ENCODE measurements at places on chromosomes 6 and 20. TPM values are rescaled to one million over a fixed set of nuclear protein-coding genes. Genes with fewer than 3 reads are reported as not detected.

Gene GHRH
- total RNA-seq = not detected

- DNase-seq = no peak
Measured at GRCh38 chr6:130796313-130796905, 30.8 kb upstream of the SMLR1 start.

GRCh38 chr20:38127920-38128528 is 37.0 kb downstream of the TGM2 start:
- DNase-seq = peak; percentile 27

DNA sequence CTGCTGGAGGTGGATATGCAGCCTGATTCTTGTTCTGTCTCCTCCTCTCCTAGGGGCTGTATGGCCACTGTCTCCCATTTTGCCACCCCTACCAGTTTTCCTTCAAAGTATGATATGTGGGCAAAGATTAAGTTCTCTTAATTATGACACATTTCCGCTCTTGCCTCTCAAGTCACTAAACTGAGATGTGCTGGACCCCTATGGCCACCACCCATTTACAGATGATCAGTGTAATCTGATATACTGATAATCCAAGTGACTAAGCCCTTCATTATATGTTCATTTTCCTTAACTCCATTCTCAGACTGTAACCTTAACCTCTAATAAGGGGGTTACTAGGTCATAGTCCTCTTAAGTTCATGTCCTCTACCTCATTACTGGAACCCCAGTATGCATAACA is 711 bp upstream of the C20orf141 start:
- no peak for DNase-seq

- no peak for DNase-seq
Measured at GRCh38 chr6:156971153-156971885, 194.1 kb downstream of the ARID1B start.

DNA sequence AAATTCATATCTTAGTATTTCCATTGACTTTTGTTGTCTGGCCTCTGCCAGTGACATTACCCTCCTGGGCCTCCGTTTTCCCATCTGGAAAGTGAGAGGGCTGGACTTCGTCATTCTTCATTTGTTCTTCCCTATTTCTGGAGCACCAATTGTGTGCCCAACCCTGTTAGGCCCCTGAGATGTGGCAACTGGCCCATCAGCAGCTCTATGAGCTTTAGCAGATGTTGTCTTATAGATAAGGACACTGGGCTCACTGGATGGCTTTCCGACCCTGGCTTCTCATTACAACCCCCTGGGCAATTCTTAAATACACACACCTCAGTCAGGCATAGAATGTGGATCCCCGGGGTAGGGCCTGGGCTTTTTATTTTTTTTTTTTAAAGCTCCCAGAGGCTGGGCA is 14.7 kb downstream of the PABPC1L start:
- no peak for DNase-seq

DNA sequence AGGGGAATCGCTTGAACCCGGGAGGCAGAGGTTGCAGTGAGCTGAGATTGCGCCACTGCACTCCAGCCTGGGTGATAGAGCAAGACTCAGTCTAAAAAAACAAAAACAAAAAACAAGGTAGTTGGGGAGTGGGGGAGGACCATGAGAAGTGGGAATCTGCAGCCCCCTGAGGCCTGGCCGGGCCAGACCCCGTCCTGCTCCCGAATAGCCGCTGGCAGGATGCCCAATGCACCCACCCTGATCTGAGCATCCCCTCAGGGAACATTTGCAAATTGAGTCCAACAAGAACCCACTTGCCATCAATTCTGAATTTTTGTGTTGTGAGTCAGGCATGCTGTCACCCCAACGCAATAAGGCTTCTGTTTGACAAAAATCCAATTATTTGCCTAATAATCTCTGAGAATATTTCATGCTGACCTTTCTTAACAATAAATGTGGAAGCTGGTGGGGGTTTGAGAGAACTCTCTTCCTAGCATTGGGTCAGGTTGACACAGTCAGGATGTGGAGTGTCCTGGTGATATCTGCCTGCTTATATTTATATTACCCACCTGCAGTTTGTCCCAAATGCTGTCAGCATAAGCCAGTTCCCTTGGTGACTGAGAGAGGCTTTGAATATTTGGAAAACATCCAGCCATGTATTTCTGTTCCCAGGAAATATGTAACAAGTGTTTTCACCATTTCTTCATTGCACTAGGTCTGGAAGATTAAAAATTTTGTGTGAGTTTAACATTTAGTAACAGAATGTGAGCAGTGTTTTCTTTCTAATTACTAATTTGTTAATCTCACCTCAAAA is 28.4 kb upstream of the FRMD1 start:
- DNase-seq = peak; percentile 40

DNA sequence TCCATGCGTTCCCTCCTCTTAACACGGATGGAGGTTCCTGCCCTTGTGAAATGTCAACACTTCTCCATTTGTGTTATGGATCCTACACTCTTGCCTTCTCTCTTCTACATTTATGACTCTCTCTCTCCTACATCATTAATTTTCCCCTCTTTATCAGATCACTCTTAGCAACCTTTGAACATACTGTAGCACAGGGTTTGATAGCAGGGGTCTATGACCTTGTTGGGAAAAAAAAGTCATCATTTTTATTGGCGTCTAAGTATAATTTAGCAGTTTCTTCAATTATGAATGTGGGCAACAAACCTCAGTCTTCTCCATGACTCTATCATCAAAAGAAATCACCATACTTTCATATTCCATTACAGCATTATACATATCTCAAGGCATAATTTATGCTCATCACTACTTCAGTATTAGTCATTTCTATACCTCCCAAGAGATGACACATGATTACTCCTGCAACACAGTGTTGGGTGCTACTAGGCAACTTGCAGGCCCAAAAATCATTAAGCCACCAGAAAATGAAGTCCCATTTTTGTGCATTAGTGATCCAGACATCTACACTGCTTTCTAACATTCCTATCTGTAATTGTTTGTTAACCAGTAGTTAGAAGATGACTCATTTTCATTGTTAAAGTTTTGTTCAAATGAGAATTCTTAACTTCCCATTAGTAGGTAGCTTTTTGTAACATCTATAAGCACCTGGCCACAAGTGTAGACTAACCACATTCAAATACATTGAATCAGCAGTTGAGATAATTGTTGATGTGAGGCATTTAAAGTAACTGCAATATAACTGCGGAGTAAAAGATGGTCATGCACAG is 9.5 kb downstream of the CYP39A1 start:
- no peak for DNase-seq

DNA sequence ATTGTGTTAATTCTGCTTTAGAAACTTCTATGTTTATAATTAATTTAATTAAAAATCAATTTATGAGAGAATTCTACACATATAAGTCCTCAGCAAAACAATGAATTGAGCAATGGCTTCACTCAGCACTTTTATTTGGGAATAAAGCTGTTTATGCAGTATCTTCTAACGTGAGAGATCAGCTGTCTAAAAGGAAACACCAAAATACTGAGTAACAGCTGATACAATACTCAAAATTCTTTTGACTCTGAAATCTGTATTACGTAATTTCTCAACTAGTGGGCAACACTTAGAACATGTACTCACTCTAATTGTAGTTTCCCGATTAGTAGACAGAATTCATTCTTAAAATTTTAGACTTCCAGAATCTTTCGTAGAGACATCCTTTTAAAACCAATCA is 49.8 kb downstream of the MAP3K7 start:
- DNase-seq = no peak

DNA sequence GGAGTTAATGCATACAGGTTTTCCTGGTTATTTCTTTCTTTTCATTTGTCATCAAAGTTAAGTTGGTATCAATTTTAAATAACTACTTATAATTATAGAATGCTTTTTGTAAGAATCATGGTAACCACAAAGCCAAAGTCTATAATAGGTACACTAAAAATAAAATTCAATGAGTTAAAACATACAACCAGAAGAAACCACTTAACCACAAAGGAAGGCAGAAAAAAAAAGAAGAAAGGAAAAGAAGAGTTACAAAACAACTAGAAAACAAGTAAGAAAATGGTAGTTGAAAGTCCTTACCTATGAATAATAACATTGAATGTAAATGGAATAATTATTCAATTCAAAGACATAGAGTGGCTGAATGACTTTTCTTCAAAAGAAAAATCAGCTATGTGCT is 45.6 kb downstream of the THBS2 start:
- DNase-seq = no peak

GRCh38 chr20:62980970-62981369 is 25.8 kb downstream of the BHLHE23 start:
- no peak for DNase-seq

DNA sequence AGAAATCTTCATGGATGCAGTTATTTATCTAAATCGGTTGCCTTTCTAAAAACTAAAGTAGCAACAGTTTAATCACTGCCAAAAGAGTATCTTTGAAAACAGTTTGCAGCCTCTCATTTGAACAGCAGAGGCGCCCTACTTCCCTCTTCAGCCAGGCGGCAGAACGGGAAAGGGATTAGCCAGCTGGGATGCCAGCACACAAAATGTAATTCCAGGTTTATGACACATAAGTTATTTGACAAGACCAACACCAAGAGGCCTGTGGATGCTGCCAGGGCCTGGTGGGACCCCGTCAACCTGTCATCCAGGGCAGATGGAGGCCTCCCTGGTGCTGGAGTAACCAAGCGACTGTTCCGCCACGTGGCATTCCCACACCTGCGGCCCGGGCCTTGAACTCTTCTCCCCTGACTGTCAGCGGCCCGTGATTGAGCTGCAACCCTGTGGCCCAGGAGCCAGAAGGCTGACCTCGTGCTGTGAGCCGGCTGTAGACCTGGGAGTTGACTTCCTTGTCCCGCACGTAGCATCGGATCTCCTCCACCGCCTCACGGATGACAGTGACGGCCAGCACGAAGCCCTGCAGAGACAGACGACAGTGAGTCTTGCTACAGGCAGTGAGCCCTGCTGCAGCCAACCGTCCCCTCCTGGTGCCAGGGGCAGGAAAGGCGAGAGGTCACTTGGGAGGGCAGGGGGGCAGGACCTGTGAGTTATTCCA is 55.5 kb downstream of the ATP9A start:
- no peak for DNase-seq

GRCh38 chr20:46298374-46298773 is 9.9 kb downstream of the CDH22 start:
- DNase-seq = no peak

DNA sequence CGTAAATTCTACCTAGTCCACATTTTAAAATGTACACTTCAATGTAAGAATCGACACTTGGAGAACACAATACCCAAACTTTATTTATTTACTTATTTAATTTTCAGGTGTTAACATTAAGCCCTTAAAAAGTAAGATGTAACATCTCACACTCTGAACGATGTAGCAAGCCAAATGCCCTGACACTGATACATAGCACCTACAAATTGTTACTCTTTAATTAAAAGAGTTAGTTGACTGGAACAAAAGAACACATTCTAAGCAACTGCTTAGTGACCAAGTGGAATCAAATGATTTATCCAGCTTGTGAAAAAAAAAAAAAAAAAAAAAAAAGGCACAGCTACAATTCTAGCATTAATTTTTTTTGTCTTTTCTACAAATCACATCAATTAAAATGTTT is 292.1 kb upstream of the THEMIS start:
- no peak for DNase-seq

DNA sequence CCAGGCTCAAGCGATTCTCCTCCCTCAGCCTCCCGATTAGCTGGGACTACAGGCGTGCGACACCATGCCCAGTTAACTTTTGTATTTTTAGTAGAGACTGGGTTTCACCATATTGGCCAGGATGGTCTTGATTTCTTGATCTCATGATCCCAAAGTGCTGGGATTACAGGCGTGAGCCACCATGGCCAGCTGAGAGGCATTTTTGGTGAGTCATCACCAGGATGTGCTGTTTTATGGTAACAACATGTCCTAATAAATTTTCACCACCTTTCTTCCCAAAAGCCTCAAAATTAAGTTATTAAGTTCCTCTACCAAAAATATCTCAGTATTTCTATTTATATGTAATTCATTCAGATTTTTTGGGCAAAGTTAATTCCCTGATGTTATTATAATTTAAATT is 53.5 kb downstream of the COL21A1 start:
- peak; percentile 17 for DNase-seq

Gene PACRG
- 2.5 TPM for total RNA-seq

Gene DEFB124
- total RNA-seq = not detected

DNA sequence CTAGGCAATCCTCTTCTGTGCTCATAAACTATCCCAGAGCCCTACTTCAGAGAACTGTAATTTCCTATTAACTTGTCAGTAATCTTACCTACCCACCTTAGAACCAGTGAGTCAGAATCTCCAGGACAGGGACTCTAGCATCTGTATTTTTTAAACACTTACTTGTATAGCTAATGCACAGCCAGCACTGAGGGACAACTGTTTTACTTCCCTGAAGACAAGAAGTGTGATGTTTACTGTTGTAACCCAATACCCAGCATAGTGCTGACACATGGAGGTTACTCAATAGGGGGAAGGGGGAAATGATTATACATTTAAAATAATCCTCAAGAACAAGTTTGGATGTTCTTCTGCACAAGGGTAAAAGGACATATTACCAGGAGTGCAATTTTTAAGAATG is 130.8 kb downstream of the BTBD9 start:
- DNase-seq = no peak

All from chondrocyte (in vitro differentiated cells).